ELR (cell line): ENCODE measurements at places on chromosomes 1 and 21.

DNA sequence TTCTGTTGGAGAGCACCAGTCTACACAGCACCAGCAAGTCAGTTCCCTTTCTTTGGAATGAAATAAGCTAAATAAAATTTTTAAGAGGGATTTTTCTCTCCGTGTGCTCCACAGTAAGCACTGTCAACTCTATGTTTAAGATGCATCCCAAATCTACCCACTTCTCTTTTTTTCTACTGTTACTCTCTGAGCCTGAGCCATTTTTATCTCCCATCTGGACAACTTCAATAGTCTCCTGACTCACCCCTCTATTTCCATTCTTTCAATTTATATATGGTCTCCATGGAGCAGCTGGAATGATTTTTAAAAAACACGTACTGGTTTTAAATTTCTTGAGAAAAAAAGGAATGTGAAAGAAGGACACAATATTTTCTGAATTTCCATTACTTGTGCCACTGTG, 24.7 kb upstream of the CCT8 start:
- no peak for DNase-seq

DNA sequence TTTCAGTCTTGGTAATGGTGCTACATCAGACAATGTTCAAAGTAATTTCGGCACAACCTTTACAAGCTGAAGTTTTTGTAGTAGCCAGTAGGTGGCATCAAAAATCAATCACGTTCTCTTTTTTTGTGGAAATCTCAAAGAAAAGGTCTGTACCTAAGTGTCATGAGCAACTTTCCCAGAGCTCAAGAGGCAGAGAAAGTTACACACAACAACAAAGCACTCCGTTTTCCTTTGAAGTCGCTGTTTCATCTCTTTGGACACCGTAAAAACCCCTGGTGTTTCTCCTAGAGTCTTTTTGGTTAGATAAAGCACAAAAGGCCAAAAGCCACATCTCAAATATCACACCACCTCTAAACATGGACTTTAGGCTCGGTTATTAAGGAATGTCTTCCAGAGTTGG, 131.6 kb downstream of the LHX8 start:
- peak; percentile 58 for DNase-seq

DNA sequence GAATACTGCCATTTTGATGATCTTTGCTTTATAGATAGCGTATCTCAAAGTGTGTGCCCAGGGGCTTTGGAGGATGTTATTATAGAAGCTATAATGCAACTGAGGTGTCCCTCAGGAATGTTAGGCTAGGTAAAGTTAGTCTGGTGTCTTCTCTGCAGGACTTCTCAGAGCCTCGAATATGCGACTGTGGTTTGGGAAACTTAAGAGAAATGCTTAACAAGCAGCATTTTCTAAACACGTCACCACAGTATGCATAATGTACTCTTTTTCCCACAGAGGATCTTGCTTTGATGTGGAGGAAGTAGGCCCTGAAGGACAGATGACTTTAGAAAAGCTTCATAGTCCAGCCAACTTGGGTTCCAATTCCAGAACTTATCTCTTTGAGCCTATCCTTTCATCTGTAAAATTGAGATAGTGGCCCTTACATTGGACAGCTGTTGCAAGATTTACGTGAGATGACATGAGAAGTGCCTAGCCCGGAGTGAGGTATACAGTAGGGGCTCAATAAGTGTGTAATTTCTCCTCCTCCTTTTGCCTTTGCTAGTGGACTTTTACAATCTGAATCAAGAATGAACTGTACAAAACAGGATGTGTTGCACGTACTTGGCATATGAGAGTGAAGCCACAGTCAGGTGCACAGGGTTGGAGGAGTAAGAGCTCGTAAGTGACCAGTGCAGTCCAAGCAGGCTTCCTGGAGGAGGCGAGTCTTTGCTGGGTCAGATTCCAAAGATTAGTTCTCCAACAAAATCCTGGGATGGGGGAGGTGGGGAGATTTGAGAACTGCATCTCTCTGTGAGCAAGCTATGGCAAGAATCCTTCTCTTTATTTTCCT, 29.7 kb upstream of the TRABD2B start:
- DNase-seq: no peak

- DNase-seq: no peak
Measured at GRCh38 chr1:22915231-22915630, 57.4 kb downstream of the LACTBL1 start.

DNA sequence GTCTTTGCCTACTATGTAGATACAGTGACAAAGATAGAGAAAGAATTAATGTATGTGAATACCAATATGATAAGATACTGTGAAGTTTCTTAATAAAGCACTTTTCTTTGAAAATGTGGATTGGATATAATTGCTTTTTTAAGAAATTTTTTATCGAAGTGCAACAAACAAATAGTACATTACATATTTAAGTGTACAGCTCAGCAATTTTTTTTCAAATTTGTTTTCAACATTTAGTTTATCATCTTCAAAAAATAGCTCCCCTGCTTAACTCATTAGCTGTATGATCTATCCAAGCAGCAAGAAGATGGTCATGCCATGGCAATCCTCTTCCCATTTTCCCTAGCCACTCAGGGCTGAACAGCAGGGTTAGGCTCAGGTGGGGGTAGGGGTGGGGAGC, 40.5 kb downstream of the NEK7 start:
- no peak for DNase-seq

DNA sequence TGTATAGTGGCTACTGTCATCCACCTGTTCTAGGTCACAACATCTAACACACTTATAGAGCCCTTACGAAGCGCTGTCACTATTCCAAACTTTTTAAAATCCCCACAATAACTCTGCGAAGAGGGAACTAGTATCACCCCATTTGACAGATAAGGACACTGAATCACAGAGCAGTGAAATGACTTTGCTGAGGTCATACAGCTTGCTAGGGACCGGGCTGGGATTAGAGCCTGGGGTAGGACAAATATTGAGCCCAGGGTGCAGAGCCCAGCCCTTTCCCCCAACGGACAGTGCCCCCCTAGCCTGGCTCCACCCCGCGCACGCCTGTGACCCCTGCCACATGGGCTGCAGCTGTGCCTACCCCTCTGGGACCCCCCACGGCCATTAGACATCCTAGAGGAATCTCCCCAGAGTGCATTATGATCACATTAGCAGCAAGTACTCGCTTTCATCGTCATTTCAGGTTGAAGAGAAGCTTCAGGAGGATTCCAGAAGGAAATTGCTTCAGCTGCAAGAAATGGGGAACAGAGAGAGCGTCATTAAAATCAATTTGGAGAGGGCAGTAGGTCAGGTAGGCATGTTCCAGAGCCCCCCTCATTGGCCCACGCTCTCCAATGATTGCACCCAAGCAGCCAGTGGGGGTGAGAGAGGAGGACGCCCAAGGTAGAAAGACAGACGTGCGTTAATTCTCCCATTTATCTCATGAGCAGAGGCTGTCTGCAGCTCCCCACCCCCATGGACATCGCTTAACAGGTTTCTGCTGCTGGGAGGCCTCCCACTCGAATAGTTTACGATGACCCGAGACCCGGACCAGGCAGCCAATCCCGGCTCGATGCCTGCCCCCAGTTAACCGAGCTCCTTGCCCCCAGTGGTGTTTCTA, 77.2 kb downstream of the FHAD1 start:
- no peak for DNase-seq

DNA sequence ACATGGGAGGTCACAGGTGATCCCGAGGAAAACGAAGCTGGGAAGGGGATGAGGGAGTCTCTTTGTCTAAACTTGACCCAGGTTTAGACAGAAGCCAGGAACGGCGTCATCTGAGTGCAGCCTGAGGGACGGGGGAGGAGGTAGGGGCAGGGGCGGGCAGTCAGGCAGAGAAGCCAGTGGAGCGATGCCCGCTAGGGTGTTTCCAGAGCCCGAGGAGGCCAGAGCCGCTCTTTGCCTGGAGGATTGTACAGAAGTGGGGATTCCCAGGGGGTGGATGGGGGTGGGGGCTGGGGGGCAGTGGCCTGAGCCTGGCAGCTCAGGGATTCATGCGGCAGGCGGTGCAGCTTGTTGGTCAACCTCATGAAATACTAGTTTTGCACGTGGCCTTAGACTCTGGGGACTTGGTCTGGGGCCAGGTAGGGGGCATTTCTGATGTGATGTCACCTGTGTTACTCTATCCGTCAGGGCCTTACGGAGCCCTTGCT, 58.4 kb downstream of the VPS26C start:
- no peak for DNase-seq

DNA sequence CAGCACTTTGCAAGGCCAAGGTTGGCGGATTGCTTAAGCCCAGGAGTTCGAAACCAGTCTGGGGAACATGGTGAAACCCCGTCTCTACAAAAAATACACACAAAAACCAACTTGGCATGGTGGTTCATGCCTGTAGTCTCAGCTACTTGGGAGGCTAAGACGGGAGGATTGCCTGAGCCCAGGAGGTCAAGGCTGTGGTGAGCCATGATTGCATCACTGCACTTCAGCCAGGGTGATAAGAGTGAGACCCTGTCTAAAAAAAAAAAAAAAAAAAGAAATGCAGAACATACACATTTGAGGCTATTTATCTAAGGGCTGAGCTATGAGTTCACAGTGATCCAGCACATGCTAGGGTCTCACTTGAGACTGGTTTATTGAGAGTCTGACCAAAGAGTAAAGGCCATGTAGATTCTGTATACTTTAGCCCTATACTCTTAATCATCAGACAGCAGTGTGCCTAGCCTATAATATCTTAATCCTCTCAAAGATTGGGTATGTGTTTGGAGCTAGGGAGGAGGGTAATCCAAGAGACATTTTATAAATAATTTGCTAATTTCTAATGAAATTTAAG, 23.9 kb downstream of the RNF2 start:
- DNase-seq: no peak

DNA sequence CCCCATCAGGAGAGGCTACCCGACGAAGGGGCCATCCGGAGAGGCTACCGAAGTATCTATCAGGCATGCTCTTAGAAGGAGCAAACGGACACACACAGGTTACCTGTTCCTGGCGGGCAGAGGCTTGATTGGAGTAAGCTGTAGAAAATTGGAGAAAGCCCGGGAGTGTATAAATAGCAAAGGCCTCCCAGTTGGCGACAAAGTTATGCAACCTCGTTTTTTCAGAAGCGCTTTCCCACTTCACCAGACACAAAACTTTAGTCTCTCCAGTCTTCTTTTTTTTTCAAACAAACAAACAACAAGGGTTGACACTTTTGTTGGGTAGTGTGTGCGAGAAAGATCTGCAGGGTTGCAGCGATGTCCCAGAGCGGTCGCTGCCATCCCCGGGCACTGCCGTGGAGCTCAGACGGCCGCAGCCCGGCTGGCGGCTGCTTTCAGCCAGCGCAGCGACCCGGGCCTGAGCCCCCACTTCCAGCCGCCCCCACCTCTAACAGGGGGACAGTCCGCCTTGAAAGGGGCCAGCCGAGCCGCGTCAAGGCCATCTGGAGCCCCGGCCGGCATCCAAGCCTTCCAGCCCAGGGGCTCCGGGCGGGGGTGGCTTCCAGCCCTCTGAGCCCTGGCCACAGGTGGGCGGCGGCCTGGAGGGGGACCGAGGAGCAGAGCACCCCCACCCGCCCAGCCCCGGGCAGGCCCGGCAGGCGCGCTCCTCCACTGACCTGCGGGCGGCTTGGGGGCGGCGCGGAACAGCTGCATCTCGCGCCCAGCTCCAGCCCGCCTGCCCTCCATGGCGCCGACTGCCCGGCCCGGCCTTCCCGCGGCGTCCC, 616 bp downstream of the MCOLN3 start:
- DNase-seq: no peak

GRCh38 chr1:241985787-241986186, 13.1 kb downstream of the MAP1LC3C start:
- DNase-seq: peak; percentile 69

GRCh38 chr1:32878637-32879041, 7.7 kb upstream of the HPCA start:
- no peak for DNase-seq

- DNase-seq: no peak
Measured at GRCh38 chr1:46692811-46693770, 21.4 kb downstream of the TEX38 start.

- no peak for DNase-seq
Measured at GRCh38 chr1:52640697-52641096, 7.7 kb downstream of the SHISAL2A start.

DNA sequence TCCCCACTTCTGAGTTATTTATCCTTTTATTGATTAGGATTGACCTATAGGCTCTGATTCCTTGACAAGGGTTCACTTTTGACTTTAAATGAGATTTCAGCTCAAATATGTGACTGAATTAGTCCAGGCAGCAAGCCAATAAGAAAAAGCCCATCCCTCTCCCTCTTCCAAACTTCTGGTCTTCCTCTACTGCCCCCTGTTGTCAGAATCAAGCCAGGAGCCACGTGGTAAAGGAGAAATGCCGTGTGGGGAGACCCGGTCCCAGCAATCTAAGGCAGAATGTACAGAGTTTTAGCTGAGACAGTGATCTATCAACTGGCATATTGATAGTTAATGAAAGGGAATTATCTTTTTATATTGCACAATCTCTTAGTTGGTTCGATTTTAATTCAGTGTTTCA, 5.2 kb downstream of the ADAMTS5 start:
- DNase-seq: peak; percentile 16

GRCh38 chr1:155952505-155952890, 11.1 kb downstream of the RXFP4 start:
- DNase-seq: no peak

DNA sequence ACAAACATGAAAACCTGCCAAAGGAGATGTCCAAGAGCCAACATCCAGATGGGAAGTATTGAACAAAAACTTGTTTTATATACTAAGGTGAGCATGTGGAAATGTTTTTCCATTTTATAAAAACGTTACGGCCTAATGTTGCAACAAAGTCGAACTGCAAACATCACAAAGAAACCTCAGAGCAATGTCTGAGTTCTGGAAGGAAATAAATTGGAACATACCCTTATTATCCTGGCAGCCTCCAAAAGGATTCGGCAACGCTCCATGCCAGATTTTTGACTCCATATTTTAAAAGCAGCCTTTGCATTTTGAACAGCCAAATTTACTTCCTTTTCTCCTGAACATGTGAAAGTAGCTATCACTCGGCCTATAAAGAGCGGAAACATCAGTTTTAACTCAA, 3.3 kb downstream of the ALDH9A1 start:
- no peak for DNase-seq

GRCh38 chr1:66384258-66384921, 149.6 kb upstream of the SGIP1 start:
- DNase-seq: no peak

- no peak for DNase-seq
Measured at GRCh38 chr1:229732061-229732460, 106.0 kb downstream of the URB2 start.

- DNase-seq: peak; percentile 85
Measured at GRCh38 chr21:45869121-45870007, 112.2 kb upstream of the COL6A1 start.

DNA sequence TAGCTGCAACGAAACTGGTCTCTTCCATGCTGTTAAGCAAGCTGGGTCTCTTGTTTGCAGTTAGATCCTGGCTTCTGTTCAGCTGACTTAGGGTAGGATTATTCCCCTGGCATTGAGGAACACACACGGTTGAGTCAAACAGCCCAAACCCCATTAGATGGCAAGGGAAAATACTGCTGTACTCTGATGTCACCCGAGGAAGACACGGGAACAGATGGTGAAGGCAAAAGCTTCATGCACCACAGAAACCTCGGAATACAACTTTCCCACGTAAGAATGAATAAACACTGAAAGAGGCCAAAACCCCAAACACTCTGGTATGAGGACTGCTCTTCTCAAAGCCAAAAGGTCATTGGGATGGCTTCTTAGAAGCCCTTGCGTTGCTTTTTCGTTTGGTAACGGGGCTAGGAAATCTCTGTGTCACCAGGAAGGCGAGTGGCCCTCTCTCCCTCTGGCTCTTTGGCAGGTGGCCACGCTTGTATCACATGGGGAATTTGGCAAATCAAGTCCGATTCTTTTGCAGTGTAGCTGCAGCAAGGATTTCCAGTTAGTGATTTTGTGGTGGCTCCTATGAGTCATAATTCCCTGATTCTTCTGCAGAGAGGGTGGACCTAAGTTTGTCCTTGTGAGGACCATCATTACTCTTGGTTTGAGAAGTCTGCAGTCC, 16.7 kb upstream of the LYST start:
- DNase-seq: peak; percentile 89

- no peak for DNase-seq
Measured at GRCh38 chr1:108678706-108679105, 13.4 kb upstream of the PRPF38B start.
